Hematopoietic multipotent progenitor cell treated with erythropoietin and hydrocortisone succinate and interleukin-3 and kit ligand, for 4 days (in vitro differentiated cells): ENCODE measurements at places on chromosomes 5 and 9.

DNA sequence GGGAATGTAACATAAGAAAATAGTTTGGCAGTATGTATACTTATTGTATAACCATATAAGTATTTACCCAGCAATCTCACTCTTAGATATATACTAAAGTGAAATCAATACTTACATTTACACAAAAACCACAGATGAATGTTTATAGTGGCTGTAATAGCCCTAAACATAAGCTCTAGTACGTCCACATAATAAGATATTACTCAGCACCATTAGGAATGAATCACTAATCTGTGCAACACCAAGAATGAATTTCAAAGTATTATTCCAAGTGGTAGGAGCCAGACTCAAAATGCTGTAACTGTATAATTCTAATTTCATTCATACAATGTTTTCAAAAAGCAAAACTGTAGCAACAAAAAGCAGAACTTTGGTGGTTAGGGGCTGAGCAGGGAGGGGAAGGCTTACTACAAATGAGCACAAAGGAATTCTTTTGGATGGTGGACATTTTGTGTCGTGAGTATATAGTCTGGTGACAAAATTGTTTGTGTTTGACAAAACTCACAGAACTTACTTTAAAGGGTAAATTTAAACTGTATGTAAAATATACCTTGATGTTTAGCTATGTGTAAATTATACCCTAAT is 11.9 kb upstream of the C5orf46 start:
- DNase-seq, result peak; percentile 38

GRCh38 chr5:97838214-97838613 is 655.2 kb upstream of the RIOK2 start:
- peak; percentile 36 for DNase-seq

DNA sequence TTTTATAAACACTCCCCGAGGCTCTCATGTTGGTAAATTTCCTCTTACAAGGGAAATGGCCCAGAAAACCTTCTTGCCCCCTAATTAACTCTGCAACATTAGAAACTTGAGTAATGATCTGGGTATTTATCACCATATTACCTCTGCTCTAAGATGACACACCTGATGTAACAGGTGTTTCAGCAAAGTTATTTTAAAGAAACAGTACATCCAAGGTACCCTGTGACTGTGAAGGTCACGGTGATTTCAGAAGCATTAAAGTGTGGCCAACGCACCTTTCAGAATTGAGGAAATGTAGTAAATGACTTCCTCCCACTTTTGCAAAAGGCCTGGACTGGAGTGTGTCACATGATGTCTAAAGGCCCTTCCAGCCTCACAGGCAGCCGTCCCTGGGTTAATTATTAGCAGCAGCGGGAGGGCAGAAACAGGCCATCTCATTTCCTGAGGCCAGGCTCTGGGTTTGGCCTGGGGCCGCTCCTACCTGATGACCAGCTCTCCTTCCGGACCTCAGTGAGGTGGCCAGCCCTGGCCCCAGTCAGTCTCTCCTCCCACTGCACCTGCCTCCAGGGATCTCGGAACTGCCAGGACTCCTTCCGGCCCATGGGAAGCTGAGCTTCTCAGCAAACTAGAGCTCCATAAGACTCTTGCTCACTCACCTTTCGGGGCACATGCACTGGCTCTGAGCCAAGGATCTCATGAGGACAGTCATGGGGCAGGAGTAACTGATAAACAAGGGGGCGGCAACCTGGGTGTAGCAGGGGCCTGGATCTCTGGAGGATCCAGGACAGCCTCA is 20.7 kb downstream of the PTPN3 start:
- no peak for DNase-seq

DNA sequence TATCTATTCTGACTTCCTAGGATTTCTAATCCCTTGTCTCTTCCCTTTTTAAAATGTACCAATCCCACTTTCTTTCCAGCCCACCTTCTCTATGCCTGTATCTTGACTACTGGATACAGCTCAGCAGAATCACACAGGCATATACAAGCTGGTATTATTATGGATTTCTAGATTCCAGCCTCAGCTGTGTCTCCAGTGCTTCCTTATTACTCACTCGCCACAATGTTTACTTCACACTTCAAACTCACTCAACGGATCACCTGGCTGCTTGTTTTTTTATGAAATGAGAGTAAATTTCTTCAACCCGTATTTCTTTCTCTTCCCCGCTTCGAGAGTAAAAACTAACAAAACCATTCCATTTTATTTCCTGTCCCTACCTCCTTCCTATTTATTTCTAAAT is 38.8 kb downstream of the CWC27 start:
- DNase-seq, result no peak

DNA sequence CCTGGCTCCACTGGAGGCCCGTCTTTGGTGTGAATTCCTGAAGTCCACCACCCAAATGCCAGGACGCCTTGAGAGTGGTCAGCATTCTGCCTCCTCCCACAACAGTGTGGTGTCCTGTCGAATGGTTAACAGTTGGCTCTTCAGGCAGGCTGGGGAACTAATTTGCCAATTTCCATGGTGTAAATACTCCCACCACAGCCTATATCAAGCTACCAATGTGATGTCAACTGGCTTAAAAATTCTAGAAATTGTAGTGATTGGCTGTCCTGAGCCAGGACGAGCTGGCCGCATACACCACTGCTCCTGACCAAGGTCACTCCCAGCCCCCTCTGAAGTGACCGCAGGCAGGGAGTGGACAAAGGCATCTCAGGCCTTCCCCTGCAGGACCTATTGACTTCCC is 11.1 kb downstream of the UNC5A start:
- DNase-seq, result no peak

GRCh38 chr5:131151216-131151615 is 13.8 kb downstream of the HINT1 start:
- DNase-seq, result no peak

GRCh38 chr5:136396886-136397285 is 31.5 kb upstream of the TRPC7 start:
- no peak for DNase-seq

DNA sequence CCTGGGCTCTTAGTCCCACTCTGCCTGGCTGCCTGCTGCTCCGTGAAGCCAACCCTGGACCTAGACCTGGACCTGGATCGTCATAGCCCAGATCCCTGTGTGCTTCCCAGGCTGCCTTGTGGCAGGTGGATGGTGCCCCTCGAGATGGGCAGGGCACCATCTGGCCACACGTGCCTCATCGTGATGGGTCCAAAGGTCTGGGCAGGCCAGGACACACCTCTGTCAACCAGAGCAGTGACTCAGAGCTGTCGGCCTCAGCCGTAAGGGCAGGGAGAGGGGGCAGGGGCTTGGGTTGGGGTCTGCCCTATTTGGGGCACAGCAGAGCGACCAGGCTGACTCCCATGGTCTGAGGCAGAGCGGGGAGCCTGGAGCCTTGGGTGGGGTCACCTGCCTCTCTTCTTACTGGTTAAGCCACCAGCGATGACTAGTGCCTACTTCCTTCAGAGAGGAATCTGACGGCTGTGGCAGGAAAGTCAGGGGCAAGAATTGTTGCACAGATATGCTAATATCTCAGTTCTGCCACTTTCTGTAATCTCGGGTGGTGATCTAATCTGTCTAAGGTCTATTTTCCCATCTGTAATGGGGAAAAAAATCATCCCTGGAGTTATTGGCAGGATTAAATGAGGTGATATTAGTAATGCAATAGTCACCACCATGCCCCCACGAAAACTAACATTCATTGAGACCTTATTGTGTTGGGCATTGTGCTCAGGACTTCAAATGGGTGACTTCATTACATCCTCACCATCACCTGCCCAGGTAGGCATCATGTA is 3.2 kb upstream of the CDHR2 start:
- DNase-seq, result no peak

DNA sequence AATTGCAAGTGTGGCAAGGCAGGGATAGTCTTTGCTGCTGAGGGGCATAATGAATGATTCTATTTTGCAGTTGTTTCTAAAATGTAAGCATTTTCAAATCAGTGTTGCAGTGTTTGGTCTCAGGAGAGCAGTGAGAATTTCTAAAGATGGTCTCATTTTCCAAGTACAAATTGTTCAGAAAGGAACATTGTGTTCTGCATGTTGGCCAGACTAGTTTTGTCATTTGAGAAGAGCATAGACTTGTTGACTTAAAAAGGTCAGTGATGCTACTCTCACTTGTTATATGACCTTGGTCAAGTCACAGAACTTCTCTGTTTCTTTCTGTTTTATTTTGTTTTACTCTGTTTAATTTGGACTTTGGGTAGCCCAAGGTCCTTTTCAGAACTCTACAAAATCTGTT is 344.6 kb downstream of the OSTF1 start:
- DNase-seq, result no peak

DNA sequence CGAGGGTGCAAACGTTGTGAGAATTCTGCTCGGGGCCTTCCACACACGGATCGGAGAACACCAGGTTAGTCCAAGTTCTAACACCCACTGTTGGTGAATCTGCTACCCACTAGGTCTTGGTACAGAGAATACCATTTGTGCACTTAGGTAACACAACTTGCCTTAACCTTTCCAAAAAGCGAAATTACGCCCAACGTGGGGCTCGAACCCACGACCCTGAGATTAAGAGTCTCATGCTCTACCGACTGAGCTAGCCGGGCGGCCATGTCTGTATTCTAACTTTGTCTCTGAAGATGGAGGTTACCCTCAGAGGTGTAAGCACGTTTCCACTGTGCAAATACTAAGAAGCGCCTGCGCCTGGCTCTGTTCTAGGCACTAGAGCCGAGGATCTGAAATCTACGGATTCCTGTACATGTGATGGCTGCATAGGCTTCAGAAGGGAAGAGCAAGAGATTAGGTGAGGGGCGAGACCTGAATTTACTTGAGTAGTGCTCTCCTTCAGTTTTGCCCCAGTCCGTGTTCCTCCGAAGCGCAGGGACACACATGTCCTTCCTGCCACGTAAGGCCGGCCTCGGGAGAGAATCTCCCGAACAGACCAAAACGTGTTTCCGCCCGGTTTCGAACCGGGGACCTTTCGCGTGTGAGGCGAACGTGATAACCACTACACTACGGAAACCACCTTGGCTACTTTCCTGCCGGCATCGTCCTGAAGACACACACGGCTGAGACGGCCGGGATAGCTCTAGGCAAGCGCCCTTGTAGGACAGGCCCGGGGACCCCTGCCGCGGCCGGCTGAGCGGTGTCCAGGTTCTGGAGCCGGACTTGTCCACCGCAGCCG is 1.1 kb upstream of the TRIM41 start:
- peak; percentile 97 for DNase-seq

DNA sequence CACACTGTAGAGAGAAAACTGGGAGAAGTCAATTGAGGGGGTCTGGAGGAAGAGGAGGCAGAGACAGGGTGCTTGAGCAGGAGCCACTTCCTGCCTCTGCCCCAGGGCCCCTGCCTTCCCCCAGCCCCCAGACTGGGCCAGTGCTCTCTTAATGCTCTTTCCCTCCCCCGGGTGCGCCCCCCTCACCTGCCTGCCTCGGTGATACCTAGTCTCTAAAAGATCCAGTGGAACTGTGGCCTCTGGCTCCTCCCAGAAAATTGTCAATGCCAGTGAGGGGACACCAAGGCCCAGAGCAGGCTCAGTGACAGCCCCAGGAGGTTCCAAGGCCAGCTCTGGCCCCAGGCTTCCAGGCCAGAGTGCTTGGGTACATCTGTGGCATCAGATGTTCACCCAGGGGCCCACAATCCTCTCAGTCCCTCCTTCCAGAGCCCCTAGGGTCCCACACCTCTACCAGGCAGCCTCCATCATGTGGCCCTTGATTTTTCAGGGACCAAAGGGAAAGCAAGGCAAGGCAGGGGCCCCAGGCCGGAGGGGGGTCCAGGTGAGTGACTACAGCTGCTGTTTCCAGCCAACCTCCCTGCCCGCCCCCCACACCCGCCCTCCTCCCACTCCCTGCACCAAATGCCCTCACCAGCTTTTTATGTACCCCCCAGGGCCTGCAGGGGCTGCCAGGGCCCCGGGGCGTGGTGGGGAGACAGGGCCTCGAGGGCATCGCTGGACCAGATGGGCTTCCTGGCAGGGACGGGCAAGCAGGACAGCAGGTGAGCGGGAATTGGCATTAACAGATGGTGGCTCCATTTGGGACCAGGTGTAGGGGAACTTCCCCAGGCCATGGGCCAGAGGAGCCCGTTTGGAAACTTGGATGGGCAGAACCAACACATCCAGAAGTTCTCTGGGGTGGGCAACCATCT is 33.1 kb upstream of the ORM1 start:
- DNase-seq, result no peak

- DNase-seq, result no peak
Observed at GRCh38 chr5:58548068-58548467, 34.8 kb upstream of the RAB3C start.

- DNase-seq, result no peak
Observed at GRCh38 chr5:142841511-142842265, 71.5 kb downstream of the ARHGAP26 start.

DNA sequence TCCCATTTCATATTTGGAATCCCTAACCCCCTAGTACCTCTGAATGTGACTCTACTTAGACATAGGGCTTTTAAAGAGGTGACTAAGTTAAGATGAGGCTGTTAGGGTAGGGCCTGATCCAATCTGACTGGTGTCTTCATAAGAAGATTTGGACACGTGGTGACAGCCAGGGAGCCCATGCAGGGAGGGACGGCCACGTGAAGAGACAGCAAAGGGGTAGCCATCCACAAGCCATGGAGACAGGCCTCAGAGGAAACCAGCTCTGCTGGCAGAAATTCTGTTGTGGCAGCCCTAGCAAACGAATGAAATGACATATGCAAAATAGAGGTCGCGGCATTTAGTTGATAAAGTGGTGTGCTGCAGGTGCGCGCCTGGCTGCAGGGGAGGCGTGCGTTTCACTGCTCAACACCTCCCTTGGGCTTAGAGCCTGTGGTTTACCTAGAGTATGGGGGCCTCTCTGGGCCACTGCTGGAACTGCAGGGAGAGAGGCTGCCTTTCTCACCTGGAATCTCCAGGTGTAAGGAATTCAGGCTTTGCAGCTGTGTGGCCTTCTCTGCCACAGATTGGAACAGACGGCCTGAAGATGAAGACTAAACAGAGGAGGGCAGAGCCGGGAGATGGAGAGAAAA is 7.1 kb upstream of the AFAP1L1 start:
- DNase-seq, result no peak

GRCh38 chr9:72315089-72315509 is 49.9 kb downstream of the ZFAND5 start:
- DNase-seq, result peak; percentile 27

DNA sequence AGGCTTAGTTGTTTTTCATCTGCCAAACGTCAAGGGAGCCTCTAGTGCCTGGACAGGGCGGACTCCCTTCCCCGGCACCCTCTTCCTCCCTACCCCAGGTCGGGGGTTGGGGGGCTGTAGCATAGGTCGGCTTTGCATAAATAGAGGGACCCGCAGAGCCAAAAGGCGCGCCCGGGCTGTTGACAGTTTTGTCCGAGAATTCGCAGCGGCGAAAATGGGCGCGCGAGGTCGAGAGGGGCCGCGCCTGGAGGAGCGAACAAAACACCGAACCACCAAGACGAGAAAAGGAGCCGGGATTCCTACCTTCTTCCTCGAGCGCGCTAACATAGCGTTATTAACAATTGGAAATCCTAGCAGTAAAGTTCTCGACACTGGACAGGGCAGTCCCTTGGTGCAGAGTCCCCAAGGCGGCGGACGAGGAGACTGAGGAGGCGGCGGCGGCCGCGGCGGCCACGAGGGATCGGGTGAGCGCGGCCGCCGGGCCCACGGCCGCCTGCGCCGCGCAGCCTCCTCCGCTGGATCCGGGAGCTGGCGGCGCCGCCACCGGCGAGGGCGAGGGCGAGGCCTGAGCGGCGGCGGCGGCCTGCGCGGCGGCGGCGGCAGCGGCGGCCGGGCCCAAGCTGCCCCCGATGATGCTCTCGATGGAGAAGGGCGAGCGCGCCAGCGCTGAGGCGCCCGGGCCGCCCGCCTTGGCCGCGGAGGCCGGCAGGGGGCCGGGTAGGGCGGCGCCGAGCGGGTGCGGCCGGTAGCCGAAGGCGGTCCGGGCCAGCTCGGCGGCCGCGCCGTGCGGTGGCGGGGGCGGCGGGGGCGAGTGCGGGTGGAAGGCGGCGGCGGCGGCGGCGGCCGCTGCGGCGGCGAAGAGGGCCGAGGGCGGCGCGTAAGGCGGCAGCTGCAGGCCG is 1.7 kb downstream of the FOXD1 start:
- DNase-seq, result peak; percentile 41

- peak; percentile 56 for DNase-seq
Observed at GRCh38 chr5:143495821-143496275, 92.4 kb upstream of the NR3C1 start.
